ENCODE measurements at places on chromosomes 5 and 9. TPM values are rescaled to one million over a fixed set of nuclear protein-coding genes. Genes with fewer than 3 reads are reported as not detected.

DNA sequence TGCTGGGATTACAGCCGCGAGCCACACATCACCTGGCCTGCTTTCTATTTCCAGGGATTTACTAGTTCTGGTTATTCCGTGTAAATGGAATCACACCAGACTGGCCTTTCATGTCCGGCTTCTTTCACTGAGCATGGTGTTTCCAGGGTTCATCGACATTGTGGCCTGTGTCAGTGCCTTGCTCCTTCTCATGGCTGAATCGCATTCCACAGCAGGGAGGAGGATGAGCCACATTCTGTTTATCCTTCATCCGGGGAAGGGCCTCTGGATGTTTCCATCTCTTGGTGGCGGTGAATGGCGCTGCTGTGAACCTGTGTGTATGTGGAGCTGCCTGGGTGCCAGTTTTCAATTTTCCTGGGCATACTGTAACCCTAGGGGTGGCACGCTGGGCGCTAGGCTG, 58.7 kb upstream of the RNU6ATAC start:
- H3K36me3 ChIP-seq = no peaks in the 10 kb centered on the region
- H3K4me3 ChIP-seq = no peak overlapping the region
- no peaks in the 10 kb centered on the region for H3K27me3 ChIP-seq

- no peak for DNase-seq
- H3K27ac ChIP-seq = no peak overlapping the region
- H3K4me3 ChIP-seq = no peak overlapping the region
- H3K27me3 ChIP-seq = no peaks in the 10 kb centered on the region
- H3K36me3 ChIP-seq = no peaks in the 10 kb centered on the region
These were observed 297.0 kb upstream of the KLF4 start for GRCh38 chr9:107786561-107786960.

DNA sequence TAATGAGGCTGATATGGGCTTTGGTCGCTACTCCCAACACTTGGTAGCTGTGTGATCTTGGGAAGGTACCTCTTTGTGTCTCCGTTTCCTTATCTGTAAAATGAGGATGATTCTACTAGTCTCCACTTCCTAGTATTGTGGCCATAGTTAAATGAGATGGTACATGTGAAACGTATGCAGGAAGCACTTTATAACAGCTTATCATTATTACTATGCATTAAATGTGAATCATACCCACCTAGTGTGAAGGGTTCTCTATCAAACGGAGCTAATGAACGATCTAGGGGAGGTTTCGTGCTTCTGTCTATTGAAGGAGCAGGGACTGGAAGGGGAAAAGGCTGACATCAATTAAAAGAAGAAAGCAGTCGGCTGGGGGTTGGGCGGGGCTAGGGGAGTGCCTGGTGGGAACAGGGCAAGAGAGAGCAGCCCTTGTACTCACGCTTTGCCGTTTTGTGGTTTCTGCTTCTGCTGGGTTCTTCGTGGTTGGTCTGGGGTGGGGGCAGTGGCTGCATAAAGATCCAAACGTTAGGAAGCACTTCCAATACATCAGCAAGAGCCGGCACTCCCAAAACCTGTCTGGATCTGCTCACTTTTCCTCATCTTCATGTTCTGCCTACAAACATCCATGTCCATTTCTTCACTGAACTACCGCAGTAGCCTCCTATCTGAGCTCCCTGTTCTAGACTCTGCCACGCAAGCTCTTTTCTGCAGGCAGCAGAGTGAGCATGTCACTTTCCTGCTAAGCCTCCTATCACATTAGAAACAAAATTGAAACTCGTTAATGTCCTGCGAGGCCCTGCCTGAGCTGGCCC, 30.8 kb downstream of the LCP2 start:
- H3K27ac ChIP-seq = peak overlapping the region; percentile 43
- H3K4me1 ChIP-seq = peaks cover 24% of the 10 kb centered on the region
- no peak overlapping the region for H3K4me3 ChIP-seq

DNA sequence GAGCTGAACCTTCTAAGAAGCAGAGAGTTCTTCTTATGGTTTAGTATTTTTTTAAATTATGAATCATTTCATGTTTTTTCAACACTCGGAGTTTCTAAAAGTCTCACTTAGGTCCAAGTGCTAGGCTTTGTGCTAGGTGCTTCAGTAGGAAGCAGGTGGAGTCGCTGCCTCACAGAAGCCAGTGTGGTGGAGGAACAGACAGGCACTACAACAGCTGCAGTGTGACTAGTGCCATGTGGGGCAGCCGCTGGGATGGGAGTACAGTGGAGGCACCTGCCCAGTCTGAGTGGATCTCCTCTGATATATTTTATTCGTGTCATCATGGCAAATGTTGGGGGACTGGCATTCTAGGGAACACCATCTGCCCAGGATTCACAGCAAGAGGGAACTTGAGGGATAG, 15.3 kb downstream of the PCDHGC5 start:
- peaks cover 36% of the 10 kb centered on the region for H3K36me3 ChIP-seq
- H3K27ac ChIP-seq = no peak overlapping the region
- peaks cover 38% of the 10 kb centered on the region for H3K4me1 ChIP-seq
- no peak for DNase-seq
- H3K4me3 ChIP-seq = no peak overlapping the region

GRCh38 chr5:10673017-10673389, 88.0 kb downstream of the DAP start:
- H3K27me3 ChIP-seq = peaks cover 15% of the 10 kb centered on the region
- H3K4me1 ChIP-seq = no peaks in the 10 kb centered on the region
- no peak overlapping the region for H3K4me3 ChIP-seq
- peaks cover 11% of the 10 kb centered on the region for H3K36me3 ChIP-seq
- no peak overlapping the region for H3K27ac ChIP-seq

DNA sequence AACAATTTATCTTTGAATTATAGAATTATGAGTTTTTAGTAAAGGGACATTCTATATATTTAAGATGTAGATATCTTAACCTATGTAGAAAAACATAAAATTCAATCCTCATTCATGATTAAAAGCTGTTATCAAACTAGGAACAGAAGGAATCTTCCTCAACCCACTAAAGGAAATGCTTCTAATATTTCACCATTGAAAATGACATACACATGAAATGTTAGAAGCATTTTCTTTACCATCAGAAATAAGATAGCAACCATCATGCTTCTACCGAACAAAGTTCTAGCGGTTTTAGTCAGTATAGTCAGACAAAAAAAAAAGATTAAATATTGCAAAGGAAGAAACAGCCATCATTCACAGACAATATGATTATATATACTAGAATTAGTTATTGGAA, 32.2 kb downstream of the SHOC1 start:
- no peak for DNase-seq
- no peak overlapping the region for H3K27ac ChIP-seq
- peaks cover 6% of the 10 kb centered on the region for H3K4me1 ChIP-seq
- no peaks in the 10 kb centered on the region for H3K27me3 ChIP-seq

DNA sequence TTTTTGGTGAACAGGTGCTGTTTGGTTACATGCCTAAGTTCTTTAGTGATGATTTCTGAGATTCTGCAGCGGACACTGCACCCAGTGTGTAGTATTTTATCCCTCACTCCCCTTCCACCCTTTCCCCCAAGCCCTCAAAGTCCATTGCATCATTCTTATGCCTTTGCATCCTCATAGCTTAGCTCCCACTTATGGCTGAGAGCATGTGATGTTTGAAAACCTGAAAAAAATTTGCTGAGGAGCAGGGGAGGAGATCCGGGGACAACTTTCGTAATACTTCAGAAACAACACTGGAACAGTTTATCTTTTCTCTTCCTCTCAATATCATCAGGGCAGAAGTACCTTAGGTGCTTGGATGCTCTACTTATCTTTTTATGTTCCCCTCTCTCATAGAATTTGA, 226.4 kb downstream of the ADAMTS6 start:
- H3K36me3 ChIP-seq = no peaks in the 10 kb centered on the region
- DNase-seq = no peak
- H3K27ac ChIP-seq = no peak overlapping the region
- H3K27me3 ChIP-seq = no peaks in the 10 kb centered on the region

GRCh38 chr5:65548281-65548680, 14.7 kb downstream of the CENPK start:
- H3K27me3 ChIP-seq = no peaks in the 10 kb centered on the region
- H3K4me1 ChIP-seq = no peaks in the 10 kb centered on the region
- no peak overlapping the region for H3K27ac ChIP-seq
- H3K4me3 ChIP-seq = no peak overlapping the region
- H3K36me3 ChIP-seq = no peaks in the 10 kb centered on the region
- DNase-seq = no peak

- H3K27ac ChIP-seq = no peak overlapping the region
- H3K4me1 ChIP-seq = no peaks in the 10 kb centered on the region
- no peak overlapping the region for H3K4me3 ChIP-seq
- no peak for DNase-seq
- no peaks in the 10 kb centered on the region for H3K36me3 ChIP-seq
These were observed 65.5 kb upstream of the SPTLC1 start for GRCh38 chr9:92180669-92181181.

- no peaks in the 10 kb centered on the region for H3K27me3 ChIP-seq
- no peak overlapping the region for H3K4me3 ChIP-seq
- no peaks in the 10 kb centered on the region for H3K4me1 ChIP-seq
- DNase-seq = no peak
- H3K36me3 ChIP-seq = no peaks in the 10 kb centered on the region
These were observed 453.1 kb upstream of the RGMB start for GRCh38 chr5:98320343-98320742.

- peak; percentile 30 for DNase-seq
- H3K27me3 ChIP-seq = no peaks in the 10 kb centered on the region
- H3K4me1 ChIP-seq = peaks cover 97% of the 10 kb centered on the region
- H3K4me3 ChIP-seq = peak overlapping the region; percentile 19
- peak overlapping the region; percentile 85 for H3K27ac ChIP-seq
These were observed 36.6 kb downstream of the PPARGC1B start for GRCh38 chr5:149766460-149767280.

GRCh38 chr5:173015192-173015591, 31.6 kb downstream of the ATP6V0E1 start:
- H3K4me3 ChIP-seq = no peak overlapping the region
- no peaks in the 10 kb centered on the region for H3K36me3 ChIP-seq
- H3K27me3 ChIP-seq = no peaks in the 10 kb centered on the region
- H3K27ac ChIP-seq = no peak overlapping the region
- no peak for DNase-seq
- peaks cover 50% of the 10 kb centered on the region for H3K4me1 ChIP-seq

- H3K27ac ChIP-seq = no peak overlapping the region
- DNase-seq = no peak
- no peak overlapping the region for H3K4me3 ChIP-seq
- no peaks in the 10 kb centered on the region for H3K36me3 ChIP-seq
- H3K27me3 ChIP-seq = no peaks in the 10 kb centered on the region
These were observed 543.9 kb upstream of the SEMA6A start for GRCh38 chr5:117118499-117118898.

GRCh38 chr5:14426521-14426920, 155.1 kb upstream of the OTULINL start:
- H3K4me3 ChIP-seq = no peak overlapping the region
- H3K4me1 ChIP-seq = peaks cover 41% of the 10 kb centered on the region
- no peak for DNase-seq
- H3K36me3 ChIP-seq = peaks cover 14% of the 10 kb centered on the region

GRCh38 chr9:82668689-82669199, 394.2 kb downstream of the RASEF start:
- no peak overlapping the region for H3K27ac ChIP-seq

DNA sequence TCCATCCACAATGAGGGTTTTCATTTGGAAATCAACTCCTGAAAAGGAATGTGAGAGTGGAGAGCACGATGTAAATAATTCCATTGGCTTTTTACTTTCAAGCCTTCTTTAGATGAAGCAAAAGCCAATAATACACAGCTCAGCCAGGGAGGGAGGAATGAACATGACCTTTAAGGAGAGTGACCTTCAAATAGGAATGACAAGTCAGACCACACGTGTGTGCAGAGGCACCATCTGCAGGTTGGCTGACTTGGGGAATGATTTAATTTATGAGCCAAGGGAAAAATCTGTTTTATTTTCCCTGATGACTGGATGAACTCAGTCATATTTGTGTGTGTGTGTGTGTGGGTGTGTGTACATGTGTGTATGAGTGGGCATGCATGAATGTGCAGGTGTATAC, 64.5 kb downstream of the RASEF start:
- no peak for DNase-seq
- no peak overlapping the region for H3K4me3 ChIP-seq
- H3K27ac ChIP-seq = no peak overlapping the region
- no peaks in the 10 kb centered on the region for H3K36me3 ChIP-seq

DNA sequence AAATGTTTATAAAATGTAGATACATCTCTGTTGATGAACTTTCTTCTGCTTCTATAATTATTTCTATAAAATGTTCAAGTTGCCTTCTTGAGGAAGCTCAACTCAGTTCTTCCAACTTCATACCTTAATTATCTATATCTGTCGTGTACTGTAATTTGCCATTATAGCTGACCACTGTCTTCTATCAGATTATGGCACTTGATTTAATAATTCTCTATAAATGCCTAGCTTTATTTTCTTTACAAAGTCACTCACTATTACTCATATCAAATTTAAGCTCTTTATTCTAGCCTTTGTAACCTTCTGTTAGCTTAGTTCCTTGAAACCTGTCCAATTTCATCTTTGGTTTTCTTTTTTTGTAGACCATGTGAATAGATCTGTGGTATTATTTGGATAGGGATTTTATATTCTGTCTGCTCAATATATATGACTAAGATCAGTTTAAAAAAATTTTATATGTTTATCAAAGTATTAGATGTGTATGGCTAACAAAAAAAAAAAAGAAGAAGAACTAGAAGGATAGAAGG, 39.5 kb downstream of the SMC5 start:
- no peak for DNase-seq
- no peak overlapping the region for H3K4me3 ChIP-seq
- H3K4me1 ChIP-seq = no peaks in the 10 kb centered on the region
- H3K36me3 ChIP-seq = peaks cover 54% of the 10 kb centered on the region

GRCh38 chr5:149301744-149302380, 30.2 kb downstream of the AFAP1L1 start:
- H3K4me1 ChIP-seq = peaks cover 82% of the 10 kb centered on the region

DNA sequence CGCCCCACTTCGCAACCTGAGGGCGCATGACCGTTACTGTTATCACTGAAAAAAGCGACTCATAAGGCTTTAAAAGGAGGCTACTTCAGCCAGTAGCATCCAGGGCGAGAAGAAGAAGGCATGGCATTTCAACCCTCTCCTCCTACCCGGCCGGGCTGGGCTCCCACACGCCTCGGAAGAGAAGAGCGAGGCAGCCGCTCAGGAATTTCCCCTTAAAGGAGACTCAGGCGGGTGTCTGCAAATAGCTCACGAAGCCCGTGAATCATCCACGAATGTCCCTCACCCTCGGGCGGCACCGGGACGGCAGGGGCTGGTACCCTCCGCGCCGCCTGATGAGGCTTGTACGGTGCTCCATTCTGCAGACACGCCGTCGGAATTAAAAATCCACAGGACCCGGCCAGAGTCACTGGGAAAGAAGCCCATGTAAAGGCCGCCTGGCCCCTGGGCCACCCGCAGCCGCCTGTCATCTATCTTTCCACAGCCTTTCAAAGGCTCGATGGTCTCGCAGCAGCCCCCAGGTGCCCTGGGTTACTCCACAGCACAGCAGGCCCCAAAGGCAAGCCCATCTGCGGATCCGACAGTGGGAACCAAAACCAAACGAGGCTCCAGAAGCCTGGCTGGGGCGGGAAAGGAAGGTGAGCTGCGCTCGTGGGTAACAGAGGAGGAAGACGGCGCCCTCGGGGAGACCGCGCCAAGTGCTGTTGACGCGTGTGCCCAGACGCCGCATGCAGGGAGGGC, 11.8 kb downstream of the SLC12A7 start:
- H3K27ac ChIP-seq = peak overlapping the region; percentile 98
- no peak for DNase-seq
- H3K36me3 ChIP-seq = peaks cover 21% of the 10 kb centered on the region
- no peaks in the 10 kb centered on the region for H3K27me3 ChIP-seq
- peaks cover 89% of the 10 kb centered on the region for H3K4me1 ChIP-seq

Gene PLAC8L1
- 0.49 TPM for total RNA-seq

Gene ELAVL2
- total RNA-seq = 0.08 TPM

Gene N4BP3
- 1.8 TPM for total RNA-seq

Gene TEX48
- not detected for total RNA-seq

Gene GABRA1
- total RNA-seq = not detected

Gene RETREG1
- total RNA-seq = 269 TPM

Gene PROB1
- total RNA-seq = 46.3 TPM

Gene CCL28
- 0.60 TPM for total RNA-seq

Gene RASEF
- 0.05 TPM for total RNA-seq

Data from left ventricle myocardium inferior (tissue), 1 donor.